ENCODE measurements at places on chromosomes 1 and 21. TPM values are rescaled to one million over a fixed set of nuclear protein-coding genes. Genes with fewer than 3 reads are reported as not detected.

LORICRIN gene
- total RNA-seq, result not detected

DNA sequence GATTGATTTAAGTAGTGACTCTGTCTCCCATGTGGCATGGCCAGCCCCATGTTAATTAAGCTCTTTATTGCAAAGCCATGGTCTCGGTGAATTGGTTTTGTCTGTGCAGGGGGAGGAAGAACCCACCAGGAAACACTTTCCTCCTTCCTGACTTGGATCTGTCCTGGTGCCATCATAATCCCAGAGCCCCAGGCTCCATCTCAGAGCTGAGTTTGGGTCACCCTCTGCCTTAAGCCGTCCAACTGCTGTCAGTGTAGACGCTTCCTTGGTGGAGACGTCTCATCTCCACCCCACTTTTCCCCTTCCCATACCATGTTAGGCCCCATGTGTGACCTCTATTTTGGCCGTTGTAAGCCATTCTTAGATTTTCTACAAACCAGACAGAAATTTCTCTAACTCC is 36.0 kb upstream of the COL6A2 start:
- no peaks in the 10 kb centered on the region for H3K36me3 ChIP-seq
- H3K4me1 ChIP-seq, result peaks cover 25% of the 10 kb centered on the region
- H3K4me3 ChIP-seq, result no peak overlapping the region
- no peak overlapping the region for H3K27ac ChIP-seq
- H3K27me3 ChIP-seq, result peaks cover 3% of the 10 kb centered on the region
- DNase-seq, result no peak

DNA sequence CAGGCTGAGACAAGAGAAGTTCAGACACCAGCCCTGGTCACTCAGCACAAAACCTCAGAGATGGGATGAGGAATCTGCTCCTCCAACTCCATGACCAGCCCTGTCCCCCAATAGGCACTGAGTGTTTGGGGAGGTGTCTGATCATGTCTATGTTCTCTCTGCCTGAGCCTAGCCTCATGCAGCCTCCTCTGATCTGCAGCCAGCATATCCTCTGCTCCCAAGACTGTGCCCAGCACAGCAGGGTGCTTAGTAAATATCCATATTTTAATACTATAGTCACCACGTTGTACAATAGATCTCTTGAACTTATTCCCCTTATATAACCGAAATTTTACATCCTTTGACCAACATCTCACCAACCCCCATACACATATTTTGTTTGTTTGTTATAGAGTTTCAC is 202.9 kb downstream of the MATN1 start:
- no peak for DNase-seq
- no peaks in the 10 kb centered on the region for H3K4me1 ChIP-seq
- no peak overlapping the region for H3K4me3 ChIP-seq
- no peaks in the 10 kb centered on the region for H3K36me3 ChIP-seq

DNA sequence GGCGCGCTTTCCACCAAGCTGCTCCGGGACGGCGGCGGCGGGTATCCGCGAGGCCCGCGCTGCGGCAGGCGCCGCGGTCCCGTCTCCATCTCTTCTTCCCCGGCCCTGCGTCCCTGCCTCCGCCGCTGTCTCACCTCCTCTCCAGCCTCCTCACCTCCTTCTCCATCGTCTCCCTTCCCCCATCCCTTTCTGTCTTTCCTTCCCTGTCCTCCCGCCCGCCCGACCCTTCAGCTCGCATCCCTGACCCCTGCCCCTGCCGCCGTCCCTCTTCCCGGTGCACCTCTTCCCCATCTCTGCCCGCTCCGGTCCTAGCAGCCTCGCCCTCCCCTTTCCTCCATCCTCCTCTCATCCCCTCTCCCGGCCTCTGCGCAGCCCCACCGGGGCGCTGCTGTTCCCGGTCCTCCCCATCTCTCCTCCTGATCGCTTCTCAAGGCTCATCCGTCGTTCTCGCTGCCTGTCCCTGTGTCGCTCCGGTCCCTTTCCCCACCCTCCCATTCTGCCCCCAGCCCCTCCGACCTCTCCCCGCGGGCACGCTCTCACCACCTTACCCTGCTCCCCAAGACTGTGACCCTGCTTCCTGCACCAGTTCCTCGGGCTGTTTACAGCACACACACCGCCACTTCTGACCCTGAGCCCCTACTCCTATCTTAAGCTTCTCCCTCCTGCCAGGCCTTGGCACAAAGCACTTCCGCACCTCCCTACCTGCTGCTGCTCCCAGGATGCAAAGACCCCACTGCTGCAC is 760 bp upstream of the NPHP4 start:
- H3K4me3 ChIP-seq, result peak overlapping the region; percentile 96
- H3K27ac ChIP-seq, result peak overlapping the region; percentile 97
- H3K27me3 ChIP-seq, result no peaks in the 10 kb centered on the region
- DNase-seq, result peak; percentile 31

GRCh38 chr21:46551636-46552241 is 53.1 kb downstream of the S100B start:
- H3K36me3 ChIP-seq, result peaks cover 76% of the 10 kb centered on the region
- peak overlapping the region; percentile 42 for H3K4me3 ChIP-seq
- H3K27ac ChIP-seq, result peak overlapping the region; percentile 92
- H3K4me1 ChIP-seq, result peaks cover 63% of the 10 kb centered on the region
- peak; percentile 33 for DNase-seq
- no peaks in the 10 kb centered on the region for H3K27me3 ChIP-seq

SLC45A3 gene
- total RNA-seq, result 0.08 TPM

All from activated CD4-positive, alpha-beta T cell treated with anti-CD3 and anti-CD28 coated beads, Interleukin-2, amount 10 ng/mL, durations not matched to agents 7 days and 5 days (primary cell).